ENCODE measurements at places on chromosomes 5 and 9.

- DNase-seq, result no peak
Observed at GRCh38 chr5:110342683-110343082, 383.8 kb downstream of the TMEM232 start.

- DNase-seq, result no peak
Observed at GRCh38 chr9:96769989-96770388, 7.9 kb downstream of the ZNF510 start.

- DNase-seq, result no peak
Observed at GRCh38 chr9:124852121-124852828, 985 bp upstream of the WDR38 start.

DNA sequence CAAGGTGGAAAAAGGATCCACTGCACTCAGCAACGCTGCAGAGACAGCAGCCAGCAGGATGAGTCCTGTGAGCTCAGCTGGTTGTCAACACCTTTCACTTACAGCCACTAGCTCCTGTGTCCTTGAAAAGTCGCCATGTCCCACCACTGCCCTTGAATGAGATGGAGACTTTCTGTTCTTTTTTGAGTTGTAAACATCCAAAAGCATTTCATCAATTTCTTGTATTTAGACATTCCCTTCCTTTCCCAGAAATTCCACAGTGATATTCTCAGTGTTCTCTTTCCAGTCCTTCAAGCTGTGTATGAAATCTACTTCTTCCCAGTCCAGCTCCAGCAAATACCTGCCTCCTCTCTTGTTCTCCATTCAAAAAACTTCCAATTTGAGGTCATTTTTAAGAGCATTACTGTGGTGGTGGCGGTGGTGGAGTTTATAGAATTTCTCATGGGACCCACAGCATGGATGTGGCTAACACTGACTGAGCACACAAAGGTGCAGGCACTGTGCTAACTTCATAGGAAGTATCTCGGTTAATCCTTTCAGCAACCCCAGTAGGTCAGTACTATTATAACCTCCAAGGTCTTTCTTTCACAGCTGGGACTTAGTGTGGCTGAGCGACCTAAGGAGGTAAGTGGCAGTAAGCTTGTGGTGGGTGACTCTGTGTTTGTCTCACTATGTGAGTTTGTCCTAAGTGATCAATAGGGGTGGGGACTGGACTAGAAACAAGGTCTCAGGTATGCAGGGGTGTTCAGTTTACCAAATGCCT, 15.0 kb upstream of the GPX3 start:
- DNase-seq, result no peak

- DNase-seq, result no peak
Observed at GRCh38 chr9:121651295-121652020, at the start of gene DAB2IP. TSS of gene DAB2IP (plus strand) at chr9:121651634. CDS start at chr9:121651776, 142 bp downstream.

DNA sequence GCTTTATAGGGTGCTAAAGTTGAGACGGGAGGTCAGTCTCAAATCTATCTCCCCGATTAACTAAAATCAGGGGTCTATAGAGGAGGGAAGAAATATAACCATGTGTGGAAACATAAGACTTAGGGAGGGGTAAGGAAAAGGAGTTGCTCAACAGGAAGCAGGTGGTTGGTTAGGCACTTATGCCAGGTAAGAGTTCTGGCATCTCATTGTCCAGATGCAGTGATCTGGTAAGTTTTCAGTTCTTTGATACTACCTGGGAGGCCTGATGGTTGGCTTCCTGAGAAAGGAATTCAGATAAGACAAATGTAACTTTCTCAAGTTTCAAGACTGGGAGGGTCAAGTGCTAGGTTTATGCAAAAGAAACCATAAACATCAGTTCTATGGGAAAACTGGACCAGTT, 47.7 kb downstream of the CERT1 start:
- no peak for DNase-seq

- no peak for DNase-seq
Observed at GRCh38 chr5:90297045-90297764, 112.4 kb downstream of the CETN3 start.

GRCh38 chr5:64690417-64691151, at the start of gene SHISAL2B:
TSS of gene SHISAL2B (plus strand) at chr5:64690503. CDS start at chr5:64690624, 121 bp downstream.
- no peak for DNase-seq

GRCh38 chr9:37840560-37841194, 40.1 kb downstream of the DCAF10 start:
- DNase-seq, result no peak

- DNase-seq, result no peak
Observed at GRCh38 chr9:104980039-104980654, 52.2 kb upstream of the ABCA1 start.

DNA sequence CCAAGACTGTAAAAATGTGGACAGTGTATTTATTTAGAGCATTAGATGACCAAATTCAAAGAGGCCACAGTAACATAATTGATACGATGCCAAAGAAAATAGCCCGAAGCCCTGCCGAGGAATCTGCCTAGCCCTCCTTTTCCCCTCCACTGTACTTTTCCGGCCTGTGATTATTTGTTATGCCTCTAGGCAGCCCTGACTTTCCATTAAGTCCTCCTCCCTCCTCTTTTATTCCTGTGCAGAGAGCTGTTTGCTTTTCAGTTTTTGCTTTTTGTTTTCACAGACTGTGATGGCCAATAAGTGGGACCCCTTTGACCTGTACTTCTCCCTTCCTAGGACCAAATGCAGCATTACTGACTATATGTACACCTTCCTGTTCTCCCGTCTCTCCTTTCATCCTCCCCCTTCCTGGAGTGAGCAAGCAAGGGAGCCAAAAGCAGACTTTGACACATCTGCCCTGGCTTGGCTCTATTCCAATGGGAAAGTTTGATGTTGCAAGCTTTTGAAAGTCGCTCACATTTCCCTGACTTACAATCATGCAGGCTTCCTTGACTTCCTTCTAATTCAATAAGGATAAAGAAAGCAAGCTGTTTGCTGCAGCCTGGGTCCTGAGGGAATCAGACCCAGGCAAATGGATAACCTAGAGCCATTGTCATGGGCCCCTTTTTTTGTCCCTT, 76.1 kb downstream of the NREP start:
- DNase-seq, result no peak

DNA sequence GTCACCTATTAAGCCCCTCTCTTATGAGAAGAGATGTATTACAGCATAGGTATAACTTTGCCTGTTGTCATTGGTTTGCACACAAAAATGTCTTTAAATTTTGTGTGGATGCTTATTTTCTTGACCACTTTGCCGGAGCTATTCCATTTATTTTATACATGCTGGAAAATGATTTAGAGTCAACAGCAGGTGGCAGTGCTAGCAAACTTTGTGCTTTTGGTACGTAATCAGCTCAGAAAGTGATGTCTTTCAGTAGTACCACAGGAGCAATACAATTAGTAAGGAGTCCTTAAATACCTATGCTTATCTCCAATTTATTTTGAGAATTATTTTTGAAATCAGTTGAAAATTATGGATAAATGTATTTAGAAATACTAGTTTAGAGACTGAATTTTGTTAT, 19.8 kb upstream of the NUDT12 start:
- no peak for DNase-seq

DNA sequence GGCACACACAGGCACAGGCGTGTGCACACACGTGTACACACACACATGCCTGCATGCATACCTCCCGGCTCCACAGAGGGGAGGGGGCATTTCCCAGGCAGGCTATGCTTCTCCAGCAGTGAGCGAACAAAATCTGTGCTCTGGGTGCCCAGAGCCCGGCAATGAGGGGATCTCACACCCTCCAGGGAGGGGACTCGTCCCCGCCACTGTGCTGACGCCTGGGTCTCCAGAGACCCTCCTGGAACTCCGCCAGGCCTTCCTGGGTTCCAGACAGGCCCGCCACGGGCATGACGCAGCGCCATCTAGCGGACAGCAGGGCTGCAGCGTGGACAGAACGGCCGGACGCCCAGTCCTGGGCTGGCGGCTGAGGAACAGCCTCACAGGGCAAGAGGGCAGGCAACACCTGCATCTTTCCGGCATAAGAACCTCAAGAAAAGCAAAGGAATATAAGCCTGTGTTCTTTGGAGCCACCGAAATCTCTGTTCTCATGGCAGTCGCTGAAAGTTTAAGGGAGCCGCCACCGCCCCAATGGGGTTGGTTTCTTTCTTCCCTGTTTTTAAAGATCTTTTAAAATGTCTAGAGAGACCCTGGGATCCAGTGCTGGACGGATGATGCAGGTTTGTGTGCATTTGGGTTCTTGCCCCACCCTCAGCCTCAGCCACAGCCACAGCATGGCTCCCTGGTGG, 135.6 kb upstream of the PPP1R26 start:
- no peak for DNase-seq

DNA sequence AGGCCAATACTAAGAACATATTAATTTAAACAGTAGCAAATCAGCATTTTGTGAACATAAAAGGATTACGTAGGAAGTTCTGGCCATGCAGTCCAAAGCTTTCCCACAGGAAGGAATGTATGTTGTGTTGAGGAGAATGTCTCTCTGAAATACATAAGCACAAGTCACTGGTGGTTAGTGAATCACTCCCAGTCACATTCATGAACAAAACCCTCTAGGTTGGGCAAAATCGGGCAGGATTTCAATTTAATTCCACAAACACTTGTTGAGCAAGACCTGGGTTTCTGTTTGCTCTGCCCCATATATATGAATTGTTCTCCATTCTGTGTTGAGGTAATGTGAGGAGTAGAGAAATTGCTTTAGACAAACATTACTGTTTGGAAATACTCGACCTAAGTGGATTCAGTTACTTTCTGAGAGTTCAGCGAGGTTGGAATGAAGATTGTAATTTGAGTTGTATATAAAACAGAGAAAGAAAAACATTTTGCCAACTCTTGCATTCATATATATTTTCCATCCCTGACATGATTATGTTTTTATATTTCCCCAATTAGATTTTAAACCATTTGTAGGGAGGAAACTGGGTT, 127.6 kb upstream of the RPS23 start:
- DNase-seq, result no peak

DNA sequence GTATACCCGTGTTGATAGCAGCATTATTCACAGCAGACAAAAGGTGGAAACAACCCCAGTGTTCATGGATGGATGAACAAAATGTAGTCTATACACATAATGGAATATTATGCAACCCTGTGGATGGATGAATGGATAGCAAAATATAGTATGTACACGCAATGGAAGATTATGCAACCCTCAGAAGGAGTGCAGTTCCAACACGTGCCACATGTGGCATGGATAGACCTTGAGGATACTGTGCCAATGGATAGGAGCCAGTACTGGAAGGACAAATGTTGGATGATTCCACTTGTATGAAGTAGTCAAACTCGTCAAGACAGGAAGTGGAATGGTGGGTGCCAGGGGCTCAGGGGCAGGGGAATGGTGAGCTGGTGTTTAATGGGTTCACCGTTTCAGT, 44.9 kb downstream of the PLEKHG4B start:
- DNase-seq, result no peak
